Mesenteric fat pad (tissue), 1 donor: ENCODE measurements at places on chromosomes 13 and 19. TPM values are rescaled to one million over a fixed set of nuclear protein-coding genes. Genes with fewer than 3 reads are reported as not detected.

PEAK3 gene
- total RNA-seq: 2.6 TPM

PINLYP gene
- 2.2 TPM for total RNA-seq

PSG7 gene
- total RNA-seq: not detected

GRCh38 chr19:49727217-49728030, 35.7 kb downstream of the TSKS start:
- DNase-seq: no peak

- no peak for DNase-seq
Observed at GRCh38 chr13:94362411-94362909, 117.0 kb downstream of the DCT start.

GRCh38 chr13:36163809-36164308, 32.7 kb upstream of the DCLK1 start:
- no peak for DNase-seq
